ENCODE measurements at places on chromosomes 6 and 20.
A peak's percentile ranks its signal among the peaks of the same experiment; 100 is the strongest.

DNA sequence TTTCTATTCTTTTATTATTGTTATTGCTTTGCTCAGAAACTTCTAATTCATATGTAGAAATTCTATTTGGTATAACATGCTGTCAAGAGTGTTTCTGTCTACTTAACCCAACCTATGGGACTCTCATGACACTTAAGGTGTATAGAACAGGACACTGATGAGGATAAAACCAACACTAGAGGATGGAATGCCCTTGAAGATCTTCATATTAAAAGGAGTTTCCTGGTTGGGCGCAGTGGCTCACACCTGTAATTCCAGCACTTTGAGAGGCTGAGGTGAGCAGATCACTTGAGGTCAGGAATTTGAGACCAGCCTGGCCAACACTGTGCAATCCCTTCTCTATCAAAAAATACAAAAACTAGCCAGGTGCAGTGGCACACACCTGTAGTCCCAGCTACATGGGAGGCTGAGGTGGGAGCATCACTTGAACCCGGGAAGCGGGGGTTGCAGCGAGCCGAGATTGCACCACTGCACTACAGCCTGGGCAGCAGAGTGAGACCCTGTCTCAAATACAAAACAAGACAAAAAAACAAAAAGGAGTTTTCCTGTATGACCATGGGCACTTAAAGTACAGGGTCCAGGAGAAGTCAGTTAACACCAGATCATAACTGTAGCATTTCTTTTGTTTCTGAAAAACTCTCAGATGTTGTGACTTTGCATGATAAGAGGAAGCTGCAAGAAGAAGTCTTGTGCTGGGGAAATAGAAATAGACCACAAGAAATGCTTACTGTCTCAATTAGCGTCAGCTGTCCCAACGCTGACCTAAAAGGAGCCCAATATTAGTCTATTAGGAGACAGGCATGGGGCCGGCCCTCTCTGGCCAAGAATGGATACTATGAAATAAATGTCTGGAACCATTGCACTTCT is 38.9 kb upstream of the CD2AP start:
- DNase-seq, result peak; percentile 8

DNA sequence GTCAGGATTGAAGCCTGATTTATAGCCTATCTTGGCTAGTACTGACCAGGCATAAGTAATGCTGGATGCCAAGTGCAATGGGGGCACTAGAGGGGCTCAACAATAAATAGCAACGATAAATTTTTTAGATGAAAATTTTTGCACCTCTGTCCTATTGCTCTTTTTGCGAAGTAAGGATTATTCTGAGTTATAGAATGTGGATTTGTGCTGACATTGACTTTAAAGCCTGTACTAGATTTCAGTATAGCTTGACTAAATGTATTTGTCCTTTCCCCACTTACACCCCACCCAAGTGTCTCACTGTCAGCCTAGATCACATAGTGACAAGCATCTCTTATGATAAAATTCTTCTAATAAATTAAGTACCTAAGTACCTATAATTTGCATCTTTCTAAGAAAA is 757.0 kb downstream of the GRIK2 start:
- DNase-seq, result no peak

DNA sequence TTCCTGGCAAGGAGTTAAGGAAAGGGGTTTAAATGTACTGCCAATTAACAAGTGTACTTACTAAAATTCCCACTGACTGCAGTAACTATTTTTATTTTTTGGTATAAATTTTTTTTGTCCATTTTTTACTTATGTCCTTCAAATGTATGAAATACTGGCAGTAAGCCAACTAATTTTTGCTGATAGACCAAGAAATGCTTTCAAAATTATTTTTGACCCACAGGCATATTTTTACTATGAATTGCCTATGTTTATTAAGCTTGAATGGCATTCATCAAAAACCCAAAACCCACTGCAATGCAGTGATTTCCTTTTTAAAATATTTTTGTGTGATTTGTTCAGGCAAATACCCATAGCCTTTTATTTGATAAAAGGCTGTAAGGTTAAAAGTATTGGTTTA is 560.1 kb downstream of the UTRN start:
- DNase-seq, result no peak

- no peak for DNase-seq
Observed at GRCh38 chr20:24634855-24635254, 165.4 kb downstream of the SYNDIG1 start.

DNA sequence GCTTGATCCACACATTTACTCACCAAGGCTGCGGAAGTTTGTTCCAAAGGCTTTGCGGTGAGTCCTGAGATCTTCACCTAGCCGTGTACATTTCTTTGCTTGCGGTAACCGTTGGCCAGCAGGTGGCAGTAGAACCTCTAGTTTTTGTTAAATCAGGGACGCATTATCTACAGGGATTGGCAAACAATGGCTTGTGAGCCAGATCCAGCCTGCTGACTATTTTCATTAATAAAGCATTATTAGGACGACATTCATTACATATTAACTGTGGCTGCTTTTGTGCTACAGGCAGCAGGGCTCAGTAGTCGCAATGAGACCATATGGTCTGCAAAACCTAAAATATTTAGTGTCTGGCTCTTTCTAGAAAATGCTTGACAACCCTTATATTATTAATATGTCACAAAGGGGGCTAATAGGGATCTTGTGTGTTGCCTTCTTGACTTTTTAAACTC is 174.1 kb downstream of the DOK5 start:
- DNase-seq, result peak; percentile 7

DNA sequence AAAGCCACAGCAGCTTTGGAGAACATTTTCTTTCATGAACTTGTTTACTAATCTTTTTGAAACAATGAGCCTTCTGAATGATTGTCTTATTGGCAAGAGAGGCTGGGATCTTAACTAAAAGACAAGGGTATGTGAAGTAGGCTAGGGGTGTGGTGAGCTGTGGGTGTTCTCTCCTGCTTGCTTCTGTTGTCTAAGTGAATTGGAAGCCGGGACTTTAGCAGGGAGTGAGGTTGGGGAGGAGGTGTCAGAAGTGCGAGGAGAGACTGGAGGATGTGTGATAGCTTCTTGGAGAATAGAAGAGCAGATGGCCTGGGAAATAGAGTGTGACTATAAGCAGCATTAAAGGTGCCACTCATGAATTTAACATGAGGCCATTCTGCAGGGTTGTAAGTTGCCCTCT is 562.8 kb downstream of the UTRN start:
- no peak for DNase-seq

- peak; percentile 73 for DNase-seq
Observed at GRCh38 chr6:28335040-28335563, 846 bp downstream of the ZSCAN31 start.

- no peak for DNase-seq
Observed at GRCh38 chr20:64192406-64192805, 28.2 kb downstream of the MYT1 start.

DNA sequence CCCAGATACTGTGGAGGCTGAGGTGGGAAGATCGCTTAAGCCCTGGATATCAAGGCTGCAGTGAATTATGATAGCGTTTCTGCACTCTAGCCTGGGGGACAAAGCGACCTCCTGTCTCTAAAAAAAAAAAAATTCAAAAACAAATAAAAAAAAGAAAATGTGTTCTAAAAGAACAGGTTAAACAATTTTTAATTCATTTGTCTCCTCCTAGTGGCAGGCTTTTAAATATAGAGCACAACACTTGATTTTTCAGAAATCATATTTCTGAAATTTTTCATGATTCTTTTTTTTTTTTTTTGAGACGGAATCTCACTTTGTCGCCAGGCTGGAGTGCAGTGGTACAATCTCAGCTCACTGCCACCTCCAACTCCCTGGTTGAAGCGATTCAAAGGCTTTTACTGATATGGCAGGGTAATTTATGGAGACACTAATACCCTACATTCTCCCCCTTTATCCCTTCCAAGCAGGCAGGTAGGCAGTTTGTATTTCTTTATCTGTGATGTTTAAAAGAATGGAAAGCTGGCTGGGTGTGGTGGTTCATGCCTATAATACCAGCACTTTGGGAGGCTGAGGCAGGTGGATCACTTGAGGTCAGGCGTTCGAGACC is 8.7 kb upstream of the GTF3C6 start:
- DNase-seq, result peak; percentile 29

- no peak for DNase-seq
Observed at GRCh38 chr6:154613137-154613676, 102.7 kb upstream of the CNKSR3 start.

DNA sequence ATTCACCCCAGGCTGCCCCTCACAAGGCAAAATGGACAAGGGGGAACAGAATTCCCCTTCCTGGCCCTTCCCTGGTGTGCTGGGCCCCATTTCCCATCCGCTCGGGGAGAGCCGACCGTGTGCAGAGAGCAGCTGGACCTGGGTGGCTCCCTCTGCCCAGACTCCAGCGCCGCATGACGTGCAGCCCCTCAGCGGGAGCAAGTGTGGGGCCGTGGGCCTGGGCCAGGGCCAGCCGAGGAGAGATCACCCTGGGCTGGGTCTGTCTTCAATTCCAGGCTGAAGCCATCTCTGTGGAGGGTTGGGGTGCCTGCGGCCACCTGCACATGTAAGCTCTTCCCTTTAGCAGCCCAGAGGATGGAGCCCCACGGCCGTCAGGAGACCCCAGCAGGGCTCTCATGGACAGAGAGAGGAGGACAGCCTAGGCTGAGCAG is 241.8 kb downstream of the TTLL2 start:
- DNase-seq, result no peak

- no peak for DNase-seq
Observed at GRCh38 chr6:163289447-163289846, 125.1 kb upstream of the QKI start.

GRCh38 chr6:36727505-36728021 is 29.9 kb downstream of the RAB44 start:
- peak; percentile 43 for DNase-seq

DNA sequence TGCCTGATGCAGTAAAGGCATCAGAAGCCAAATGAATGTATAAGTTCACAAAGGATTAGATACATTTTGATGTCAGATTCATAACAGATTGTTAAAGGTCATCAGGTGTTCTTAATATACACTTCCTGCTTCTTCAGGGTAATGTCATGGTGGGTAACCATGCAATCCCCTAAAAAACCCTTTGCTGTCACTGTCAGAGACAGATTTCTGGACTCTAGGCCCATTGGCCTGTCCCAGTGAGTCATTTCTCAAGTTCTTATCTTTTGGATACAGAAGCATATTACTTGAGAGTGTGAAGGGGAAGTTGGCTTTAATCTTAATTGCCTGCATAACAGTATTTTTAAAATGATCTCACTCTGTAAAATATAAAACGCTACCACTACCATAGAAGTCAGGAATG is 895.6 kb upstream of the MAP3K7 start:
- no peak for DNase-seq

GRCh38 chr6:129691043-129691640 is 18.8 kb downstream of the ARHGAP18 start:
- no peak for DNase-seq

GRCh38 chr6:155436981-155437749 is 18.5 kb downstream of the NOX3 start:
- no peak for DNase-seq

DNA sequence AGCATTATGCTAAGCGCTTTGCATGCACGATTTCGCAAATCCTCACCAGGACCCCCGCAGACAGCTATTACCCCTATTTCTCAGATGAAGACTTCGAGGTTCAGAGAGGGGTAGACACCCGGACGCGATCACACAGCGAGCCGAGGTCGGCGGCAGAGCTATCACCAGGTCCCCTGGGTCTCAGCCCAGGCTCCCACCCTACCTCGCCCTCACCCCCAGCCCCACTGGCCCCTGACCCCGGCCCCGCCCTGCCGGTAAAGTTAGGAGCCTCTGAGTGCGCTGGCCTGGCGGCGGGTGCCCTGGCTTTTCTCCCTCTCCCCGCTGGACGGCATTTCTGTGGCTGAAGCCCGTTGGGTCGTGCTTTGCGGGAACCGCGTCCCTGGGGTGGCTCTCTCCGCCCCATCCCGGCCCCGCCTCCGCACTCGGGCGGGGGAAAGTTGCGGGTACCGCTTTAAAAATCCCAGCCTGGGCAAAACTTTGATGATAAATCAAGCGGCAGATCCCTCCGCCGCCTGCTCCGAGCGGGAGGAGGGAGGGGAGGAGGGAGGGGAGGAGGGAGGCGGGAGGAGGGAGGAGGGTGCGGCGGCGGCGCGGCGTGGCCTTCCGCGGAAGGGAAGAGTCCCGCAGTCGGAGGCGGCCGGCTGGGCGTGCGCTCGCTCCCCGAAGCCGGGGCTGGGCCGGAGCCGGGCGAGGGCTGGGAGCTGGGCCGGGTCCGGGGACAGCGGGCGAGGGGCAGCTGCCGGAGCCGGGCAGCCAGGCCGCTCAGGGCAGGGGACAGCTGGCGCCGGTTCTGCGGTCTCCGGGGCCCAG is at the start of gene VSTM2L:
VSTM2L (plus strand) TSS at position 624 of the 810 bp plus-strand sequence. CDS start 224 bp downstream, outside the sequence.
- no peak for DNase-seq

DNA sequence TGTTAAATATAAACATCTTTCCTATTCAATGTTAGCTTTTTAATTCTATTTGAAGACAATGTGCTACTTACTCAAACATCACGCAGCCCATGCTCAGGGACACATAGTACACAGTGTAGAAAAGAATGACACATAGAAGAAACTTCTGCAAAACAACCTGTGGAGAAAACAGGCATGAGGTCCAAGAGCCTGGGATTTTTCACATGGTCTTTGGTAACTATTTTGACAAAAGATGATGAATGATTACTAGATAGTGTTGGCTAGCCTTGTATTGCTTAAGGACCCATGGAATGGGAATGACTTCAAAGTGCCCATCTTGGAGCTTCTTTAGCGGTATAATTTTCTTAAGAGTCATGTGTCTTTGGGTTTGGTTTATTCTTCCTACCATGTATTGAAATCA is 15.4 kb downstream of the TMEM244 start:
- no peak for DNase-seq

- DNase-seq, result no peak
Observed at GRCh38 chr20:1267161-1267560, 1.1 kb downstream of the SNPH start.

DNA sequence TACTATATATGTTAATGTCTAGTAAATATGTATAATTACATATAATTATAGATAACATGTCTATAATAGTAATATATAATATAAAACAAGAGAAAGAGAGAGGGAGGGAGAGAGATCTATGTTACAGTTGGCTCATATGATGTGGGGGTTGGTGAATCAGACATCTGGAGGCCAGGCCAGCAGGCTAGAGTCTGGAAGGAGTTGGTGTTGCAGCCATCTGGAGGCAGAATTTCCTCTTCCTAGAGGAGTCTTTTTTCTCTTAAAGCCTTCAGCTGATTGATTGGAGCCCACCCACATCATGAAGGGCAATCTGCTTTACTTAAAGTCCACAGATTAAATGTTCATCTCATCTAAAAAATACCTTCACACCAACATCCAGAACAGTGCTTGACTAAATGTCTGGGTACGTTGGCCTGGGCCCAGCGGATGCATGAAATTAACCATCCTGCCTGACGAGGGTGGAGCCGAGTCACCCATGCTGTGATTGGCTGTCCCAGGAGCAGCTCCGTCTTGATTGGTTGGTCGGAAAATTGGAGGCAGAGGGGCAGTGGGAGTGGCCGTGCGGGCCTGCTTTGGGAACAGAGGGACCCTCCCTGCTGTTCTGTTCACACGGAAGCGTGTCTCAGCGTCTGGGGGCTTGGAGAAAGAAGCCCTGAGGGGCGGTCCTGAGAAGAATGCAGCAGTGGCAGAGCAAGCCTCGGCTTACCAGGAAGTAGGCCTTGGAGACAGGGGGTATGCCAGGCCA is 392.4 kb downstream of the QKI start:
- no peak for DNase-seq

GRCh38 chr6:162177746-162178145 is 549.8 kb downstream of the PRKN start:
- DNase-seq, result no peak
